ENCODE measurements at places on chromosomes 2 and 18.

DNA sequence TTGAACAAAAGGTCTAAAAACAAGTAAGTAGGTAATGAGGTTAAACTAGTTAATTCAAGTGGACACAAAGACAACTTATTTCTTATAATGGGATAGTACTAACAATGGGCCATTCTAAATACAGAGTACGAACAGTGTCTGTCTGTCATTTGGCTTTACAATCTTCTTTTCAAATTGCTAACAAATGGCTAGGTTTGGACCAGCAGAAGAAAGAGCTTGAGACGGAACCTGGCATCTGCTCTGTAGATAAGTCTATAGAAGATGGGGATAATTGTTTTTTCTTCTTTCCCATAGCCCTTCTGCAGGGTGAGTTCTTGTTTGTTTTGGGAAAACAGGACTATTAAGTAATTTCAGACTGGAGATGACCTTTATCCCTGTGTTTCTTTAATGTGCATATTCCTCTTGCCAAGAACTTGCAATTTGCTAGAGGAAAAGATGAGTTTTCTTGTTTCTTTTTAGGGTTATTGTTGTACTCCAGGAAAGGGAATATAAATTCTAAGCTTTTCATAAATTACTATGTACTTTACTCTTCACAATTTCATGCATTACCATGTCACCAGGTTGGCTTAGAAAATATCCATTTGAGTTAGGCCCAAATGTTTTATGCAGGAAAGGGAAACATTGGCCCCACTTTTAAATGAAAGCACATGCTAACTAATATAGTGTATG, 500.5 kb upstream of the SYT4 start:
- DNase-seq, result no peak

DNA sequence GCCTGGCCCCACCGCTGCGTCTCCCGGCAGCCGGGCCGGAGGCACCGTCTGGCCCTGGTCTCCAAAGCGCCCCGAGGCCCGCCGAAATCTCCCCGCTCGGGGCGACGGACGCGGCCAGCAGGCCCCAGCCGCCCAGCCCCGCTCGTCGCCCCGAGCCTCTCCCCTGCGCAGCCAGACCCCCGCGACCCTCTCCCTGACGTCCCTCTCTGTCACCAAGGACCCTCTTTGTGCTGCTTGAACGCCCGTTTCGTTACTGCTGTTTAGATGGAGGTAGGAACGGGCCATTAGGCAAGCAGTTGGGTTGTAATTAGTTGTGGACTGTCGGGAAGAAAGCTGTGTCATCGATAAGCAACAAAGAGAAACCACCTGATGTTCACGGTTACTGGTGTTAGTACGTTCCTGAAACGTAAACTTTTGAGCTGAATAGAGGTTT, 686 bp downstream of the UBXN4 start:
- DNase-seq, result peak; percentile 21

GRCh38 chr18:29605365-29605764, 1428.4 kb upstream of the CDH2 start:
- DNase-seq, result no peak

DNA sequence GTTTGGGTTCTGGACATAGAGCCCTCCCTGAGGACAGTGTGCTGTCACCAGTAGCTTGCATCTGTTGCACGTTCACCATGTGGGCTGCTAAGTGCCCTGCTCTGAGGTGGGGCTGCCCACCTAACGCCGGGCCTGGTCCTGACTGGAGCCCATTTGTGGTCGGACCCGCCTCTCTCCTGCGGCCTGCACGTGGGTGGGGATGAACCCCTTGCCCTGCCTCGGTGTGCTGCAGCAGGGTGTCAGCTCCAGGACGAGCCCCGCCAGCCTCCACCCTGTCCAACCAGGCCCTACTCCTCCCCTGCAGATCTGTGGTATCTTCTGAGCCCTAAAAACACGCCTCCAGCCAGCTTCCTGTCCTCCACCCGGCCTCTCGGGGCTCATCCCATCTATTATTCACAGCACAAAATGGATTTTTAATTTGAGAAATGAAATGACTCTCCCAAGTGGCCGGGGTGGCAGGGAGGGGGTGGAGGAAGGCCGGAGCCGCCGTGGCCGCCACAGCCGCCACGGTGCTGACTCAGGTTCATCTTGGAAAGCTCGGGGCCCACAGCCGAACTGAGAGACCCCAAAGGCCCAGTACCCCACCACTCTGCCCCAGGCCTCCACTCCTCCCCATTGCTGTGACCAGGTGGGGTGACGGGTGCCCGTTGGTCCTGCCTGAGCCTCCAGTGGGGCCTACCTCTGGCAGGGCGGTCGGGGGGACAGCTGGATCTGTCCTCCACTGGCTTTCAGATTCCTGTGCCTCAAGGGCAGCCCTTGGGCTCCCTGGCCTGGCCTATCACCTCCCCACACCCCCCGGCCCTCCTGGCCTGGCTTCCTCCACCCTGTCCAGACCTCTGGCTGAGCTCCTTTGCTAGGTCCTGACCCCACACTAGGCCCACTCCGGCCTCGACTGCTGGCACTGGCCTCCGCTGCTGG, 2.8 kb upstream of the ECEL1 start:
- DNase-seq, result no peak

- DNase-seq, result no peak
Observed at GRCh38 chr2:113972766-113973165, 82.9 kb downstream of the ACTR3 start.

DNA sequence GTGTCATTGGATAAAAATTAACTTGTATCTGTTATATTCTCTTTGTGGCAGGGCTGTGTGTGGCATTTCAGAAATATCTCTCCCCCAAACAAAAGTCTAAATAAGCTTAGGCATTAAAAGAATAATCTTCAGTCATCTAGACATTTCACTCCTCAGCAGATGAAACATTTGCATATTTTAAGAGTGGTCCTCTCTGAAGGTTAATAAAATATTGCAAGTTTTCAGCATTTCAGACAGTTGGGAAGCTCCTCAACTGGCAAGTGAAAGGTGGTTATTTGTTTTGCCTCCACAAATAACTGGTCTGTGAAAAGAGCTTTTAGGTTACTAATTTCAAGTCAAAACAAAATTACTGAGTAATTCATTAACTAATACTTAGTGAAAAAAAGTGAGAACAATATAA, 462.6 kb downstream of the EPHA4 start:
- no peak for DNase-seq

- DNase-seq, result no peak
Observed at GRCh38 chr2:85942346-85942957, 53.7 kb upstream of the ST3GAL5 start.

DNA sequence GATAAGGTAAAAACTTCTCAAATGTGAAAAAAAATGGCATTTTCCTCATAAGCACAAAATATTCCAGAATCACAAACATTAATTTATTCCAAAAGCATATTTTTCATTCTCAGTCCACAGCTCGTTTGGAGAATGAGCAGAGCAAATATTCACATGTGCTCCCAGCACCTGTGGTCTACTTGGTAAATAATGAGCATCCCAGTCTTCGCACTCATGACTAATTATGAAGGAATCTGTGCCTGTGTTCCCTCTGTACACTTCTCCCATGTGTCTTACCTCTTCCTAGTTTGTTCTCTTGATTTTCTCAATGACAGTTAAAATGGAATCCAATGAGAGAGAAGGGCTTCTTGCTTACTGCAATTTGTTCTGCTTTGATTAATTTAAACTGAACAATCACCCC, 671.0 kb upstream of the SOX11 start:
- DNase-seq, result no peak

DNA sequence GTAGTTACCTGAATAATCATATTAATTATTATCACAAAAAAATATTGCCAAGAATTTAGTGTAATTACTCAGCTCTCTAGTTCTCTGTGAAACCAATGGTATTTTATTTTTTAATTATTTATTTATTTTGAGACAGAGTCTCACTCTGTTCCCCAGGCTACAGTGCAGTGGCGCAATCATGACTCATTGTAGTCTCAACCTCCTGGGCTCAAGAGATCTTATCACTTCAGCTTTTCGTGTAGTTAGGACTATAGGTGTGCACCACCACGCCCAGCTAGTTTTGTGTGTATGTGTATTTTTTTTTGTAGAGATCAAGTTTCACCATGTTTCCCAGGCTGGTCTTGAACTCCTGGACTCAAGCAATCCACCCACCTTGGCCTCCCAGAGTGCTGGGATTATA, 440.4 kb upstream of the CDH20 start:
- no peak for DNase-seq

DNA sequence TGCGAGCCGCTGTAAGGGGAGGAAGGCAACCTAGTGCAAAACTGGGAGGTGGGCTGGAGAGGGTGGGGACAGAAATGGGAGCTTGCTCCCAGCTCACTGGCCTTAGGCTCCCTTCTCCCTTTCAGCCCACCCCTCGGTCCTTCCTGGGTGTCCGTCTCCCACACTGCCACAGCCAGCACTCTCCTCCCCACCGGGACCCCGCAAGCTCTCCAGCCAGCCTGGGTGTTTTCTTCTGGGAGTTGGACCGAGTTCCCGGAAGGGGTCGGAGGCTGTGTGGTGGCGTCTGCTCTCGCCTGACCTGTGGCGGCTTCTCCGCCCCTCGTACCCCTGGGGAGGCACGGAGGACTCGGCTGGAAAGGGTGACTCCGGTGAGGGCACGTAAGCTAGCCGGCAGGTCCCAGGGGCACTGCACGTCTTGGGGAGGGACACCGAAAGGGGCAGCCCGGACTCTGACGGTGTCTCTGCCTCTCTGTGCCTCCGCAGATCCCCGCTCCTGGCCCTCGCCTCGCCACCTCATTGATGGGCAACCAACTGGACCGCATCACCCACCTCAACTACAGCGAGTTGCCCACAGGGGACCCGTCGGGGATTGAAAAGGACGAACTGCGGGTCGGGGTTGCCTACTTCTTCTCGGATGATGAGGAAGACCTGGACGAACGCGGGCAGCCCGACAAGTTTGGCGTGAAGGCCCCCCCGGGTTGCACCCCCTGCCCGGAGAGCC, 1.1 kb downstream of the LRATD1 start:
- DNase-seq, result no peak

DNA sequence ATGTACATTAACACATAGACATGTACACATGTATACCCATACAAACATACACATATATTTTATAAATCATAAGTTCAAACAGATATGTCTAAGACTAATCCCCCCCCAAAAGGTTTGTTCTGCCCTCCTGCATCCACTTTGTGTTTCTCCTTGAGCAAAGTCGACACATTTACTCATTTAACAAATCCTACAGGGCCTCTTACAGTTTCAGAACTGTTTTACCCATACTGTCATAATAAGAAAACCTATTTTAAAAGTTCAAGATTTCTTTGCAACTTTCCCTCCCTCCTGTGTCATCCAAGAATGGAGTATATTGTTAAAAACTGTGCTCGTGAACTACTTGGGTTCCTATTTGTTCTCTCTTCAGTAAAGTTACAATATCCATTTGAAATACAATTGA, 166.7 kb downstream of the L3MBTL4 start:
- DNase-seq, result no peak

GRCh38 chr2:64177315-64177714, 33.1 kb upstream of the PELI1 start:
- DNase-seq, result no peak

DNA sequence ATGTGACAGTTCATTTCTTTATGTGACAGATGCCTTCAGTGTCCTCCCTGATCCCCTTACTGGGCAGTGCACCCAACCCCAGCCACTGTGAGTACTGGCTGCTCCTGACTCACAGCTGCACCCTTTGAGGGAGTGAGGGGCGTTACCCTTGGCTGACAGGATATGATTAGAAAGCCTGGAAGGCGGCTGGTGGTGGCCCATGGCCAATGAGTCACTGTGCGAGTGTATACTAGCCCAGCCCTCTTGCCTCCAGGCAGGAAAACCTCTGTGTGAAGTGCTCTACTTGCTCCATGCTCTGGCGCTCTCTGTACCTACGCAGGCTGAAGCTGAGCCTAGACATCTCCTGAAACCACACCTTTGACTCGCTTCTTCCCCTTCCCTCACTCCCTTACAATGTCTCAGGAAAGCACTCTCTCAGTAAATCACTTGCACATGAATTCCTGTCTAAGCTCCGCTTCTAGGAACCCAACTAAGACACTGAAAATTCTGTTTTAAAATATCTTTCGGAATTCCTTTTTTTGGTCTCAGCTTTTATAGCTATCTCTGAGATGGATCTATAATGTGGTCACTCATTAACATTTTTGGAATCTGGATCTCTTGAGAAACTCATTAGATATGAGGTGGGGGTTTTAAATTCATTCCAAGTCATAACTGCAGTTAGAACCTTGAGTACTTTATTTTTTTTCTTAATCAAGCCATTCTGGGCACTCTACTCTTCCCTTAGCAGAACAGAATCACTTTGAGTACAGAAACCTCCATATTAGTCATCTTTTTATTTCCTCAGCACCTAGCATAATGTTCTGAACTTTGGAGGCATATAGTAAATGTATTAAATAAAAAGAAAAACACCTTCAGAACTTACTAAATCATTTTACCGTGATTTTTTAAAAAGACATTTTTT, 25.3 kb upstream of the STAM2 start:
- DNase-seq, result no peak

- no peak for DNase-seq
Observed at GRCh38 chr2:85174943-85175342, 41.8 kb downstream of the TCF7L1 start.

- no peak for DNase-seq
Observed at GRCh38 chr2:183532514-183532913, 408.3 kb downstream of the NUP35 start.
